ENCODE measurements at places on chromosomes 1 and 21.

DNA sequence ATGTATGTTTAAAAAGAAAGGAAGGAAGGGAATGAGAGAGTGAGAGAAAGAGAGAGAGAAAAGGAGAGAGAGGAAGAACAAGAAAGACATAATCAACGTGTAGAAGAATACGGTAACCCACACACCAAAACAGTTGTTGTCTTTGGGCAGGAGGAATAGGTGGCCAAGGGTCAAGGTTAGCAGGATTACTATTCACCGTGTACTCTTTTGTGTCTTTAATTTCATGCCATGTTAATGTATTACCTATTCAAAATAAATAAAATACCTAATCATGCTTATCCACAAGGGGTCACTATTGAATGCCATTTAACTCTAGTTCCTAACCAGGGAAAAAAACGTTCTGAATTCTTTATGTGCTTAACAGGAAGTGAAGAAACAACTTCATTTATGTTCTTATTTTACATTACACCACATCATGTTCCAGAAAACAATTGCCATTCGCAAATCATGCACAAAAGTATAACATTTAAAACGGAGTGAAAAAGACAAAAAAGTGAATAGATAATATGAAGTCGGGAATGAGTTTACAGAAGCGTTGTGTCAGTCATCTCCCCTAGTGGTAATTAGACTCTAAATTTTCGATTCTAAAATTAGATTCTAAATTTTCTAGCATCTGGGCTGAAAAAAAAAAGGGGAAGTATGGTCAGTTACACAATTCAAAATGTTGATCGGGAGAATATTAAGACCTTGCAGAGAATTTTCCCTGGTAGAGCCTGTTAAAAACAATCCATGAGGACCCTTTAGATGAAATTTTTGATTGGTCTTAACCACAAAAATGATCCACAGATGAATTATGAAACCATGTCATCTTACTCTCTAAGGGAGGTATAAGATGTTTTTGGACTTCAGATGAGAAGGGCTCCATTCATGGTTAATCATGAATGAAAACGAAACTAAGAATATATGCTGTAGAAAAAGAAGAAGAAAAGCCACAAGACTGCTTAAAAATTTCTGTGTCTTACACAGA is 700 bp upstream of the KMO start:
- peak; percentile 53 for ATAC-seq

- no peak for ATAC-seq
Observed at GRCh38 chr1:16168622-16169360, 12.9 kb upstream of the EPHA2 start.

DNA sequence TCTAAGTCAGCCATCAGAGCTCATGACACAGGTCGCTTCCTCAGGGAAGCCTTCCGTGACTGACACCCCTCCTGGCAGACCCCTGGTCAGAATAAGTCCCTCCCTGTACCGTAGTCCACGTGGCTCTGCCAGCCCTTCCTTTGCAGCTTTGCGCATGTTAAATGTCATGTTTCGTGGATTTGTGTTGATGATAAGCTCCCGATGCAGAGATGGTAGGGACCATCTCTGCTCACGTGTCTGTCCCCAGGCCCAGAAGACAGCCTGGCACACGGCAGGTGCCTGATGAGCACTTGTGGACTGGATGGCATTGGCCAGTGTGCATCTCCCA is 75.9 kb downstream of the DHRS3 start:
- ATAC-seq, result no peak

DNA sequence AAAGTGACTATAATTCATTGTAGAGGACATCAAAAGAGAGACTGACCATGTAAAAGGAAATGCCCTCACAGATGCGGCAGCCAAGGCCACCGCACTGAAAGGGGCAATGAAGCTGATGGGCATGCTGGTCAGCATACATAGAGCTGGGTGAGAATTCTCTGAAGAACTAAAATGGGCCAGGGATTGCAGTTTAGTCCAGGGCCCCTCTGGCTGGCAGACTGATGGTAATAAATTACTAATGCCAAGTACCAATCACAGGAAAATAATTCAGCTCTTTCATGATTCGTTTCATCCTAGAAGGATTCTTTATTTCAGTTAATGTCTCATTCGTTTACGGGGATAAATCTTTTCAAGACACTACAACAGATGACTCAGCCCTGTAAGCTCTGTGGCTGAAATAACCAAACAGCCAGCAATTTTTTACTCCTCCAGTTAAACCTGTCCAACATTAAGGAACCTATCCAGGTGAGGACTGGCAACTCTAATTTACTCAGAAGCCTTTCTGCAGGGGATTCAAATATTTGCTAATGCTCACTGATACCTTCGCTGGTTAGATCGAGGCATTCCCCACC is 56.9 kb upstream of the MAP1LC3C start:
- ATAC-seq, result no peak

GRCh38 chr1:20678599-20678998 is 17.4 kb upstream of the DDOST start:
- no peak for ATAC-seq

DNA sequence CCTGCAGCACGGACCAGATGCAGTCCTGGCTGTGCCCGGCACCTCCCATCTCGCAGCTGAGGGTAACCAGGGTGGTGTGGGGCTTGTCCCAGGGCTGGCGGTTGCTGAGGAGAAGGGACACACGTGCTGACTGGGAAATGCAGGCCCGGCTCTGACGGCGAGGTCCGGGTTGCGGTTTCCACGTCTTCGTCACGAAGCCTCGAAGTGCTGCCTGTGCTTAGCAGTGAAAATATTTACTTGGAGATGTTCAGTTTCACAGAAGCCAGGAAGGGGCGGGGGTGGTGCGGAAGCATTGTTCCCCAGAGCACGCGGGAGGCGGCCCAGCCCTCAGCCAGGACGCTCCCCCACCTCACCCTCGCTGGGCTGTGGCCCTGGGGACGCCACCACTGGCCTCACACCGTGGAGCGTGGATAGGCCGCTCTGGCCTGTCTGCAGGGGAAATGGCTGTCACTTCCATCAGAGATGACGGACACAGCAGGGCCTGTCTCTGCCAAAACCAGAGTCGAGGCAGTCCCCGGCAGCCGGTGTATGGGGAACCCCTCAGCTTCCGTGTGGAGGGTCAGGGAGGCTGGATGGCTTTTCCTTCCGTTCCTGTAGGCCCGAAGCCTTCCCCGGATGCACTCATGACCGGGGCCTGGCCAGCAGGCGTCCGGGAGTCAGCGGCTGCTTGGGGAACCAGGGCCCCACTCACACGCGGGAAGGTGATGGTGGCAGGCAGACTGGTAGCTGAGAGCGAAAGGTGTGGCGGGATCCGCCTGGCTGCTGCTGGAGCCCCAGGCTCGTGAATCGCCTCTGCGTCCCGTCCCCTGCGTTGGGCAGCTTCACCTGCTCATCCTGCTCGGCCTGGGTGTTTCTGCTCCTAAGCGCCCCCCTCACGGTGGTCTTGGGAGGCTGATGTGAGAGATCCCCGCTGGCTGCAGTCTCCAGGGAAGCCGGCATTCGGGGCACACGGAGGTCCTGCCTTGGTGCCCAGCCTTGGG is 14.7 kb upstream of the POFUT2 start:
- peak; percentile 71 for ATAC-seq

DNA sequence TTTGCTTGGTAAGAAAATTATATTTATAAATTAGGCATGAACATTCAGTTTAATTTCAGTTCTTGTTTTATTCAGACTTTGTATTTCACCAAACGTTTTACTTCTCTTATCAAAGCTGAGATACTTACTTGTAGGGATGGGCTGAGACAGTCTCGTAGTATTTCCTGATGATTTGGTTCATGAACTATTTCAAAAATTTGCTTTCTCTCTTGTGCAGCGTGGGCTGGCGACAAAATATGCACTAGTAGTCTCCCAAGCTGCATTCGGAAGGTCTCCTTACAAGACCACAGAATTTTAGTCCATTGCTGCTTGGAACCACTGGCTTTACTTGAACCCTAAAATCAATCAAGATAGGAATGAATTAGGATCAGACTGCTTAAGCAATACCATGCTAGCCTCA is 91.7 kb upstream of the GNG4 start:
- no peak for ATAC-seq
